AG09309 (cell line): ENCODE measurements at places on chromosomes 5 and 9.

DNA sequence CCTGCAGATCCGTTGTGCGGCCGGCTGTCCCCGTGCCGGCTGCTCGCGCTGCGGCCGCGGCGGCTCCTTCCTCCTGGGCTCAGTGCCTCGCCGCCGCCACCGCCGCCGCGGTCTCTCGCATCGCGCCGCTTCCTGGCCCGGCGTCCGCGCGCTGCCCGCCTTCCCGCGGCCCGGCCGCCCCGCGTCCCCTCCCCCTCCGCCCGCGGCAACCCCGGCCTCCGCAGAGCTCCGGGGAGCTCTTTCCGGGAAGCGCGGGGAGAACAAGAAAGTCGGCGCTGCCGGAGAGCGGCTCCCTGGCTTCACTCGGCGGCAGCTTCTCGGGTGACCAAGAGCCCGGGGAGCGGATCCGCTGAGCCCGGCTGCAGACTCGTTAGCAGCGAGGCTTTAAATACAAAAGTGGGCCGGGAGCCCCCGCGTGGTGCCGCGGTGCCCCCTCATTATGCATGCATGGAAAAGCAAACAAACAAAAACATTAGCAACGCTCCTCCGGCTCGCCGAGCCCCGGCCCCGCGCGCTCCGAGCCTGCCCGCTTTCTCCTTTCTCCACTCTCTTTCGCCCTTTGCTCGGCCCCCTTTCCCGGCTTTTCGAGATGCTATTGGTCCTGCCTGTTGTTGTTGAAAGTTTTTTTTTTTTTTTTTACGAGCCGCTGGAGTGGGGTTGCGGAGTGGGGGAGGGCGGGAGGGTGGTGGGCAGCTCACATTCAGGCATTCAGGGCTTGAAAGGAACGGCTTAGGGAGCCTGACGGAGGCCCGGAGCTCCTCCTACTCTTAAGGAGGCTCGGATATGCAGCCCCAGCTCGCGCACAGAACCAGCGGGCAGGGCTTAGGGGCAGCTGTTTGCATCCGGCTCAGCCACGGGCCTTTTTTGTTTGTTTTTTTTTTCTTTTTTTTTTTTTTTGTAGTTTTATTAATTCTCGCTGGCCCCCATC, at the start of gene GAS1:
Gene GAS1, minus strand, starts transcription at position 361 of the 928 bp plus-strand sequence. CDS start 727 bp downstream, outside the sequence.
- peak; percentile 97 for DNase-seq

GRCh38 chr5:180739271-180739670, 587 bp downstream of the OR2Y1 start:
- DNase-seq: no peak

DNA sequence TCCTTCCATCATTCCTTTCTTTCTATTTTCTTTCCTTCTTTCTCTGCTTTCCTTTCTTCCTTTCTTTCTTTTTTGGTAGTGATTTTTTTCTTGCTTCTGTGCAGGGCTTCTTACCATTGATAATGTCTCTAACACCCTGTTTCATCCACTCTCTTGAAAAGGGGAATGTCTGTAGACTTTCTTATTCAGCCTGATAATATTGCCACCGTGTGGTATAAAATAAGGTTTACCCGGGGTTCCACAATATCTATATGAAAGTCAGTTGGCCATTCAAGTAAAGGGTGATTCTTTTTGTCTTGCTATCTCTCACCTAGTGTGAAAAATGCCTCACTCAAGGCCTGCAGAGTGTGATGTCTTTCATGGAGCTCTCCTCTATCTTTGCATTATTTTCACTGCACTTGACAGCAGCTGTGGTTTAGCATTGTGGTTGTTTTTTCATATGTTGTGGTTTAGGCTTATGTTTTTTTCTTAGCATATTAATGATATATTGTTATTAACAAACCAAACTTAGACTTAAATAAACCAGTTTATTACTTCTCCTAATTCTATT, 153.9 kb downstream of the CSNK1G3 start:
- no peak for DNase-seq

GRCh38 chr5:39466846-39467245, 42.1 kb upstream of the DAB2 start:
- no peak for DNase-seq

DNA sequence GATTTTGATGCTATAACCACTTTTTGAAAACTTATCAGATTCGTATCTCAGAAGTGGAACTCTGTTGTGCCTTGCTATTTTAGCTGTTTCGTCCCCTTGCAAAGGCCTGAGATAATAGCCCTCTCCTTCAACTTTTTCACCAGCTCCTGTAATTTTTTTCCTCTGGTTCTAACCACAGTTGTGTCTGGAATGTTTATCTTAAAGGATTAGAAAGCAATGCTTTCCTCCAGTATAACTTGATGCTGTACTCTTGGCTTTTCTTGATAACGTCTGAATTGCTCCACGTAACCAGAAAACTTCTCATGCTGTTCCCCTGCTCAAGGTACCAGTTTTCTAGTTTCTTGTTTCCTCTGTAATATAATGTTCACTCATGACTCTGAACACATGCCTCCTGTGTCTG, 209.4 kb downstream of the DTWD2 start:
- DNase-seq: no peak

GRCh38 chr9:13444245-13445102, 165.0 kb upstream of the MPDZ start:
- no peak for DNase-seq

- peak; percentile 34 for DNase-seq
Measured at GRCh38 chr9:75054368-75055001, 26.4 kb upstream of the CARNMT1 start.

DNA sequence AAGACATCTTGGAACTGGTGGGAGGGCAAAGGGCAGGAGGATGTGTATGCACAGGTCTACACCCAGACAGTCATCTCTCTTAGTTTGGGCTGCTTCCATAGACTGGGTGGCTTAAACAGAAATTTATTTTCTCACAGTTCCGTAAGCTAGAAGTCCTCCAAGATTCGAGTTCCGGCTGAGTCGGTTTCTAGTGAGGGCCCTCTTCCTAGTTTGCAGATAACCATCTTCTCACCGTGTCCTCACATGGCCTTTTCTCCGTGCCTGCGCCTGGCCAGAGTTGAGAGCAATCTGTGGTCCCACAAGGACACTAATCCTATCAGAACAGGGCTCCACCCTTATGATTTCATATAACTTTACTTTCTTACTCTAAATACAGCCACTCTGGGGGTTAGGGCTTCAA, 4.1 kb downstream of the SMIM32 start:
- no peak for DNase-seq

DNA sequence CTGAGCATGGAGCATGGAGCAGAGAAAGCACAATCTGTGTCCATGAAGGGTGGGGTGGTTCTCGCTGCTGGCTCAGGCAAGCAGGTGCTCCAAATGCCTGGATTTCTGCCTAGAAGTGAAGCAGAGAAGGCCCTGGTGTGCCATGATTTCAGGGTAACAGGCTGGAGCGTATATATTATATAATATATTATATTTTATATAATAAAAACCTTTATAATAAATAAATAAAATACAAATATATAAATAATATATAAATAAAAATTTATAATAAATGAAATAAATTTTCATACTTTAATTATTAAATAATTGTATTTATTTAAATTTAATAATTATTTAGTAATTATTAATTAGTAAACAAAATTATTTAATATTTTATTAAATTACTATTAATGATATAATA, 707.4 kb upstream of the COX7C start:
- no peak for DNase-seq

GRCh38 chr9:34984049-34984448, 5.5 kb upstream of the DNAJB5 start:
- no peak for DNase-seq

GRCh38 chr5:72280581-72281069, 39.4 kb downstream of the MRPS27 start:
- no peak for DNase-seq

GRCh38 chr5:27377626-27378025, 339.2 kb upstream of the CDH9 start:
- no peak for DNase-seq
